Ovary (tissue), 10 donors: ENCODE measurements at places on chromosomes 2 and 18. TPM values are rescaled to one million over a fixed set of nuclear protein-coding genes. Genes with fewer than 3 reads are reported as not detected.

DNA sequence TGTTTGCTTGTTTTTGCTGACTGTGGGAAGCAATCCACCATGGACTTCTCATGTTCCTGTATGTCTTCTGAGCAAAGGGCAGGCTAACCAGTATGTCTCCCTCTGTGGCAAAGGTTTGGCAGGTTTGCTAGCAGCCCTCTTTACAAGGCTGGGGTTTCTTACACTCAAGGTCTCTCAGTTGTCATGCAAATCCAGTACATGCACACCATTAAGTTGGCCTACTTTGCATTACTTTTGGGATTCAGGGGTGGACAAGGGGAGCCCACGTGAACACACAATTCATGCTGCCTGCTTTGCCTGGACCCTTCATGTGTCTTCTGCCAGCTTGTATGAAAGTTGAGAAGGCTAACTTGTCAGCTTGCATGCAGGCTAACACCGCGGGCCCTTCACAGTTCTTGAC, 134.9 kb downstream of the LRRTM4 start:
- no peak overlapping the region for H3K4me3 ChIP-seq
- H3K4me1 ChIP-seq, result no peaks in the 10 kb centered on the region
- no peaks in the 10 kb centered on the region for H3K36me3 ChIP-seq
- DNase-seq, result no peak

- H3K4me1 ChIP-seq, result peaks cover 2% of the 10 kb centered on the region
- H3K4me3 ChIP-seq, result no peak overlapping the region
- no peak for DNase-seq
- H3K27ac ChIP-seq, result no peak overlapping the region
Measured at GRCh38 chr2:58042486-58042970, 4.1 kb upstream of the VRK2 start.

- H3K27me3 ChIP-seq, result no peaks in the 10 kb centered on the region
- no peak overlapping the region for H3K27ac ChIP-seq
- peak; percentile 86 for DNase-seq
- no peaks in the 10 kb centered on the region for H3K36me3 ChIP-seq
- H3K4me3 ChIP-seq, result peak overlapping the region; percentile 50
Measured at GRCh38 chr2:19362755-19363473, 4.5 kb upstream of the OSR1 start.

- H3K36me3 ChIP-seq, result no peaks in the 10 kb centered on the region
- H3K27ac ChIP-seq, result no peak overlapping the region
- no peaks in the 10 kb centered on the region for H3K4me1 ChIP-seq
- no peaks in the 10 kb centered on the region for H3K27me3 ChIP-seq
- H3K4me3 ChIP-seq, result no peak overlapping the region
- no peak for DNase-seq
Measured at GRCh38 chr2:115946891-115947290, 1504.5 kb downstream of the DPP10 start.

IGFBP2 gene
- total RNA-seq, result 147 TPM

GRCh38 chr2:191907545-191907944, 60.7 kb upstream of the CAVIN2 start:
- no peaks in the 10 kb centered on the region for H3K27me3 ChIP-seq
- no peak overlapping the region for H3K27ac ChIP-seq
- no peak for DNase-seq
- no peaks in the 10 kb centered on the region for H3K4me1 ChIP-seq
- no peaks in the 10 kb centered on the region for H3K36me3 ChIP-seq
- H3K4me3 ChIP-seq, result no peak overlapping the region

DNA sequence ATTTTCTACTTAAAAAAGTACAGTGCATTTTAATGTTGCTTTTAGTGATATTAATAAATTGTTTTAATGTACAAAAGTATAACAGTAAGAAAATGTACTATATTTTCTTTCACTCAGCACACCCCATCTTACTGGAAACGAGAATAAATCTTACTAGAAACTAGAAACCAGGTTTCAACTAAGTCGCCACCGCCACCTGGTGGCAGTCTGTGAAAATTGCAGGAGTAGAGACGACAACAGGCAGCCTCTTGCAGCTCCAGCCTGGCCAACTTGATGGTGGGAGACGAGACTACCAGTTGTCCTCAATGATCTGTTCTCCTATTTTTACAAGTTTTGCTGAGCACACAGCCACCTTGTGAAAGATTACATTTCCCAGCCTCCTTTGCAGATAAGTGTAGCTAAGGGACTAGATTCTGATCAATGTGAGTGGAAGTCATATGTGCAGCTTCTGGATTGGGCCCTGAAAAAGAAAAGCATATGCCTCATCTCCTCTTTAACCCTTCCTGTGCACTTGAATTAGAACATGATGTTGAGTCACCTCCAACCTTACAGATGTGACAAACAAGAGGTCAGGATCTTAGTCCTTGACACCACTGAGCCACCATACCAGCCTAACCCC, 8.7 kb downstream of the OTOF start:
- no peaks in the 10 kb centered on the region for H3K36me3 ChIP-seq
- DNase-seq, result no peak
- H3K27me3 ChIP-seq, result no peaks in the 10 kb centered on the region
- H3K4me1 ChIP-seq, result no peaks in the 10 kb centered on the region
- no peak overlapping the region for H3K27ac ChIP-seq
- no peak overlapping the region for H3K4me3 ChIP-seq

UGT1A8 gene
- not detected for total RNA-seq

GRCh38 chr18:44823286-44823685, 142.6 kb downstream of the SETBP1 start:
- peaks cover 16% of the 10 kb centered on the region for H3K4me1 ChIP-seq

OSR1 gene
- total RNA-seq, result 8.0 TPM

DNA sequence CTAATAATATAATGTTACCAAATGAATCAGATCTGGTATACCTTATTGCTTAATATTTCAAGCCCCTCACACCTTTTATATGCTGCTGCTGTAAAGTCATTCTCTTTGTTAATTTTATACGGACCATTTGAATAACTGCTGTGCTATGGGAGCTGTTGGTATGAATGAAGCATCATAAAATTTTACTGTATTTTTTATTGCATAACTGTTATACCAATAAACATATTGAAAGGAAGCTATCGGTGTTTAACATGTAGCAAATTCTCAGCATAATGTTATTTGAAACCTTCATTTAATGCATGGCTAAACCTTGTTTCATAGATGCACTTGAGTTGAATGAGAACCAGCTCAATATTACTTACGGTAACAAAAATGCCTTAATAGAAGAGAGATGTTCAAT, 1040.3 kb downstream of the SOCS6 start:
- no peak overlapping the region for H3K4me3 ChIP-seq
- no peaks in the 10 kb centered on the region for H3K27me3 ChIP-seq
- no peaks in the 10 kb centered on the region for H3K4me1 ChIP-seq
- no peaks in the 10 kb centered on the region for H3K36me3 ChIP-seq
- no peak for DNase-seq

DNA sequence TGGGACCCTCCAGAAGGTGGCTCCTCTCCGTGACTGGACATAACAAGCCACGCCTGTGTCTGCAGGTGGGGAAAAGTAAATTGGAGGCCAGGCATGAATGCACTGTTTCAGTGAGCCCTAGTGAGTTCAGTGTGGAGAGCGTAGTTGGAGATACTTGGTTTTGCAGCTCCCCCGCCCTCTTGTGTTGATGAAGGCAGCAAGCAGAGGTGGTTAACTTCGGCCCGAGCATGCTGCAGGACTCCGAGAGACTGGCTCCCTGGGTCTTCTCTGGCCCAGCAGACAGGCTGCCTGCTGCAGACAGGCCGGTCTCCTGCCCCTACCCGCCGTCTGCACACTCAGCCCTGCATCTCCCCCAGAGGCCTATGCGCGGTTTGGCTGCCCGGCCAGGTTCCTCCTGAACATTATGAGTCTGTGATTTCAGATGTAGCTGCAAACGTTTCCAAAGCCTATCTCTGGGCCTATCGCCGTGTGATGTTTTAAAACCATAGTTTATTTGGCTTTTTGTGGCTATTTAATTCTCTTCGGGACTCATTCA, 102.4 kb downstream of the LDLRAD4 start:
- H3K36me3 ChIP-seq, result no peaks in the 10 kb centered on the region
- no peaks in the 10 kb centered on the region for H3K27me3 ChIP-seq
- no peak for DNase-seq
- H3K27ac ChIP-seq, result no peak overlapping the region
- no peak overlapping the region for H3K4me3 ChIP-seq

ZDBF2 gene
- total RNA-seq, result 34.6 TPM

GRCh38 chr2:151334082-151334815, 23.1 kb upstream of the TNFAIP6 start:
- H3K27ac ChIP-seq, result no peak overlapping the region
- H3K4me3 ChIP-seq, result no peak overlapping the region
- H3K36me3 ChIP-seq, result no peaks in the 10 kb centered on the region
- no peak for DNase-seq

DNA sequence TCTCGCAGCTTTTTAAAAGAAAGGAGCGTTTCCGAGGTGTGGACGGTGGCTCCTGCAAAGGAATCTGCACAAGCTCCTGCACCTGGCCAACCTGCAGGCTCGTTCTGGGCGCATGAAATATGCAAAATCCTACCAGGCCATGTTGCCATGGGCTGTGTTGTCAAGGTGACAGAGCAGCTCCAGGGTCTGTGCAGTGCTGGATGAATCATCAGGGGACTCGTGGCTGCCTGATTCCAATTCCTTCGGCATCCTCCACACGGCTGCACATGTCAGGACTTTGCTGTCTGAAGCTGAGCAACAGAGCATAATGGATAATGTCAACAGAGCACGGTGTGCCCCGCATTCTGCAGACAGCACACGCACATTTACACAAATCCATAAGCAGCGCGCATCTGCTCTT, 120.5 kb downstream of the EIPR1 start:
- no peaks in the 10 kb centered on the region for H3K36me3 ChIP-seq
- no peaks in the 10 kb centered on the region for H3K4me1 ChIP-seq
- no peak overlapping the region for H3K27ac ChIP-seq
- no peaks in the 10 kb centered on the region for H3K27me3 ChIP-seq
- no peak overlapping the region for H3K4me3 ChIP-seq

- DNase-seq, result no peak
- H3K4me3 ChIP-seq, result no peak overlapping the region
- H3K36me3 ChIP-seq, result no peaks in the 10 kb centered on the region
- H3K4me1 ChIP-seq, result no peaks in the 10 kb centered on the region
Measured at GRCh38 chr2:203432811-203433210, 102.3 kb downstream of the RAPH1 start.

- no peak for DNase-seq
- H3K27ac ChIP-seq, result no peak overlapping the region
- peak overlapping the region; percentile 80 for H3K4me3 ChIP-seq
- peaks cover 9% of the 10 kb centered on the region for H3K4me1 ChIP-seq
Measured at GRCh38 chr2:159713631-159714246, 1.4 kb downstream of the MARCHF7 start.

NOTO gene
- not detected for total RNA-seq

HOXD3 gene
- total RNA-seq, result 12.5 TPM

DNA sequence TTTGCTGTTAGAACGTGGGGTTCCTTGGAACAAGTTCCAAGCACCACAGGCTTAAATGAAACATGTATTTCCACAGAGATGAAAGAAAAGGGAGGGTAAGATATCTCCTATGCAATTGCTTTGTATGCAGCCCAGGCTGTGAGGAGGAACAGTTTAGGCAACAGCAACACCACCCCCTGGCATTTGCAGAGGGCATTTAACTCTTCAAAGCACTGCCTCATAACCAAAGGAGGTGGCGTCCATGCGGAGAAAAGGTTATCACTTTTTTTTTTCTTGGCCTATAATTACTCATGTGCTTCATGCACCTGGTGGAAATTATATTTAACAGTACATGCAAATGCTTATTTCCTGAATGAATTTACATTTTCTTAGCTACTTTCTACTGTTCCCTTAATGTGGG, 286.0 kb downstream of the LPIN1 start:
- no peak for DNase-seq
- H3K4me3 ChIP-seq, result no peak overlapping the region
- H3K27ac ChIP-seq, result no peak overlapping the region
- no peaks in the 10 kb centered on the region for H3K4me1 ChIP-seq
- no peaks in the 10 kb centered on the region for H3K36me3 ChIP-seq
- no peaks in the 10 kb centered on the region for H3K27me3 ChIP-seq

GDF7 gene
- 0.48 TPM for total RNA-seq

DNA sequence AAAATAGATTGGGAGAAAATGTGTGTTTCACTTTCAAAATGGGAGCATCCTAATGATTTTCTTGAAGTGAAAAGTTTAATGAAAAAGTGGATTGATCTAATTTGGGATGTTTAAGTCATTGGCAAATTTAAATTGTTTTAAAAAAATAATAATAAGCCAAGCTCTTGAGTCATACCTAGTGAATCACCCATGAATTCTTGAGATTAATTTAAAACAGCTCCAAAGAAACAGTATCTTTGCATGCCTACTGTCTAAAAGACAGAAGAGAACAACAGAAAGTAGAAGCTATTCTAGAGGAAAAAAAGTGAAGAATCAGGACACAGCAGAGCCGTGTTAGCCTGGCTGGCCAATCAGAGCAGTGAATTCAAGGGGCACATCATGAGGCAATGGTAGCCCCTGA, 7.7 kb downstream of the ACVR1C start:
- DNase-seq, result no peak
- H3K27me3 ChIP-seq, result no peaks in the 10 kb centered on the region
- no peak overlapping the region for H3K27ac ChIP-seq
- no peaks in the 10 kb centered on the region for H3K36me3 ChIP-seq
- no peaks in the 10 kb centered on the region for H3K4me1 ChIP-seq
- no peak overlapping the region for H3K4me3 ChIP-seq

DNA sequence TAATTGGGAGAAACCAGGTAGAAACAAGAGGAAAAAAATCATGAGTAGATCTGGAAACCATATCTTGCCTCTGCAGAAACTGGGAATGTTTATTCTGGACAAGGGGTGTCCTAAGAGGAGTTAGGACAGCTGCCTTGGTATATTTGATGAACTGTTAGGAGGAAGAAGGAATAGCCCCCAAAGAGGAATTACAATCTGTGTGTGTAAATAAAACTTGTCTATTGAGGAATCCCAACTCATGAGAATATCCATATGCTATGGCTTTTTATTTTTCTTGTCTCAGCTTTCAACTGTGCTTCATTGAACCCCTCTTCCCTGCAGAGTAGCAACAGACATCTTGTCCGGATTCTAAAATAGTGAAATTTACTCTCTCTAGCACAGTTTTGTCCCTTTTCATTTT, 423.5 kb upstream of the SLC14A2 start:
- H3K27me3 ChIP-seq, result no peaks in the 10 kb centered on the region
- H3K4me1 ChIP-seq, result no peaks in the 10 kb centered on the region
- H3K4me3 ChIP-seq, result no peak overlapping the region
- H3K36me3 ChIP-seq, result no peaks in the 10 kb centered on the region

POTEC gene
- total RNA-seq, result not detected

DNA sequence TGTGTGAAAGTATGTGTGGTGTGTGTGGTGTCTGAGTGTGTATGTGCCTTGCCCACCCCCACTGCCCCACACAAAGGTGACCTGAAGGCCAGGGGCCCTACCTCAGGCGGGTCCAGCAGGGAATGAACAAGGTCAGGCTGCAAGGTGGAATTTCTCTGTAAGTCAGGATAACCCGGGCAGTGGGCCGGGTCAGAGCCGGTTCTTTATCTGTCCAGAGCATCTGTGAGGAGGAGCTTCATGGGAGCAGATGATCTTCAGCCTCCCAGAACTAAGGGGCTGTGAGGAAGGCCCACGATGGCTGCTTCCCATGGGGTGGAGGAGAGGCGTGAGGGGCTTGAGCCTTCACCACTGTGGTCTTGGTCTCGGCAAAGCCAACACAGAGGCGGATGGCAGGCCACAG, 150.3 kb downstream of the TFCP2L1 start:
- no peak overlapping the region for H3K4me3 ChIP-seq
- no peaks in the 10 kb centered on the region for H3K27me3 ChIP-seq
- no peaks in the 10 kb centered on the region for H3K4me1 ChIP-seq
